ENCODE measurements at places on chromosomes 4 and X.

DNA sequence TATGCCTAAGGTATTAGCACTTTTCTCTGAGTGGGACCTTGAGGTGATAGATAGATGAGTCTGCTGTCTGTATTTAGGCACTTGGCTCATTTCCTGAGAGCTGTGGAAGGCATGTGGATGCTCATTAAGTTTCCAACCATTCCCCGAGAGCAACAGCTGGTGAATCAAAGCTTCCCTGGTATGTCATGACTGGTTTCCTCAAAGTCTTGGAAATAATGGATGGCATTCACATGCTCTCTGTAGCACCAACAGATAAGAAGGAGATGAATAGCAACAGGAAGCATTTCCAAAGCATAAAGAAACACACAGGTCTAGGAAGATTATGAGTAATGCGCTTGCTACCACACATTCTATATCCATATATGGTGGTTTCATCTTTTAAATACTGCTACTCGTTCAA, 118.3 kb upstream of the ETNPPL start:
- no peak for DNase-seq

DNA sequence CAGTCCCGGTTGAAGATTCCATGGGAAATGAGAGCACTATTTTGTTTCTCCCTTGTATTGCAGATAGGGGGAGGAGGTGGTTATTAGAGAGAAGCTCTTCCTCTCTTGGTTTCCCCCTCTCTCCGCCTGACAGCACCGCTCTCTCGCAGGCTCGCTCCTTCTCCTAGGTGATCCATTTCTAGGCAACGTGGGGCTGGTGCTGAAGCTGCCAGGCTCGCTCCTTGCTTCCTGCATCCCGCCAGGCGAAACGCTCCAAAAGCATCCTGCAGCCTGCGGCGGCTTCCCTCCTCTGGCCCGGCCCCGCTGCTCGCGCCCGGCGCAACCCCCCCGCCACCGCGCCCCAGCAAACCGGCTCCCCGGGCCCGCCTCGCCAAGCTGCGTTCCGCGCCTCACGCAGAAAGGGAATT, at the start of gene GRID2:
GRID2 (plus strand) TSS at position 346 of the 407 bp plus-strand sequence.
- no peak for DNase-seq

DNA sequence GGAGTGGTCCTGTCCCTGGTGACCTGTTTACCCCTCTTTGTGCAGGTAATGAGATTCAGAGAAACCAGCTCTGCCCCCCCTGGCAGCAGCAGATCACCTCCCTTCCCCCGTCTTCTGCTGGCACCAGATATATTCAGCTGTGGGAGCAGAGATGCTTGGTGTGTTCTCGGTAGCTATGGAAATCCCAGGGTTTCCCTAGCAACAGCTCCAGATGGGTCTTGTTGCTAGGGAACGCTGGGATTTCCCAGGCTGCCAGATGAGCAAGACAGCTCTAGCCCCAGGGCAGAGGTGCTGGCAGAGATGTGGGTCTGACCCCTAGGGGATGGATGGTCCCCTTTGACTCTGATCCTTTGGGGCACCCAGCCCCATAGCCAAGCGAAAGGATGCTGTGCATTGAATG, 20.2 kb downstream of the CETN2 start:
- DNase-seq: no peak

DNA sequence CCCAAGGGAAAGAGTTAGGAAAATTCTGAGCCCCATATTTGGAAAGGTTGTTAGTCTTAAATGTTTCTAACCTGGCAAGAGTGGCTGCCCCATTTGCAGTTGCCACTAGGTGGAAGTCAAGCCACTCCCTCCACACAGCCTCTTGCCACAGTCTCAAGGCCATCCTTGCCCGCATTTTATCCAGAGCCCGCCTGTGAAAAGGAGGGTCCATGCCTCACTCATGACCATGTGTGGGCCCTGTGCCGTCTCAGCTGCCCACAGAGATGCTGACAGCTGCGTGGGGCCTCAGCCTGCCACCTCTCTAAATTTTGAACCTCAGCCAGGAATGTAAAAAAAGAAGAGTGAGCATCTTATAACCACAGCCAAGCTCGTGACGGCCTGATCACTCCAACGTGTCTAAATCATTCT, 201.5 kb upstream of the FAM241A start:
- DNase-seq: no peak

GRCh38 chr4:36099509-36099908, 144.8 kb downstream of the ARAP2 start:
- DNase-seq: no peak

- no peak for DNase-seq
Observed at GRCh38 chr4:63757929-63758328, 651.3 kb downstream of the TECRL start.

DNA sequence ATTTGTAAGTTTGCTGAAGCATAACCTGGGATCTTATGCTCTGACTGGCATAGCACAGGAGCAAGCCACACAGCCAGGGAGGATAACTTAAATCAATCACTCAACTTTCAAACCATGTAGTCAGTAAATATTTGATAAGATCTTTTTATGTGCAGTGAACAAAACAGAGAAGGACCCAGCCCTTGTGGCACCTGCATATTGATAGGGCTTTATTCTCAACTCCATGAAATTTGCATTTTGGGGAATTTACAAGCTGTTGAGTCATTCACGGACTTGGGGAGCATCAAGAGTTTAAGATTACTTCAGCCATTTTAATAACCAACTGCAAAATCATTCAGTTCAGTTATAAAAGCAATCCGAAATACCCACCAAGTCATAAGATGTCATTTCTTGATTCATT, 122.6 kb downstream of the COMMD8 start:
- no peak for DNase-seq

DNA sequence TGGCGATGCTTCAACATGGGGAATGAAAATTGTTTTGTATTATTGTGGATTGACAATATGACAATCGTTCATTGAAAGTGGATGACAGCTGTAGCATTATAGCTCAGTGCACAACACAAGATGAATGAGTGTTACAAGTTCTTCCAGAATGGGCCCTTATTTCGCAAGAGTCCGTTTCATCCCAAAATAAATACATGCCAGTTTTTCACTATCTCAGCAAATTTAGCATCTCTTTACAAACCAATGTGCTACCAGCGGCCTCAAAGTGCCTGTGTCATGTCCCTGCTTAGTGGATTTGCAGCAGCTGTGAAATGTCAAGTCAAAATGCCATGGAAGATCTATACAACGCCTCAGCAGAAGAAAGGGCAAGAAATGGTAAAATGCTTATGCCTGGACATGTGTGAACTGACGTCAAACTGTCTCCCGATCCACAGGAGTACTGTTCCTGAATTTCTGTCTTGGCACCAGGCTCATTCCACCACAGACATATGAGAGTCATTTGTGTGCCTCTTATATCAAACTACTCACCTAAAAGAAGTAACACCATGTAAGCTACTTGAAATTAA, 109.6 kb downstream of the MAML3 start:
- DNase-seq: no peak

GRCh38 chr4:78863254-78863869, 75.9 kb downstream of the PAQR3 start:
- DNase-seq: no peak

- DNase-seq: no peak
Observed at GRCh38 chr4:38611676-38612075, 52.3 kb upstream of the KLF3 start.

DNA sequence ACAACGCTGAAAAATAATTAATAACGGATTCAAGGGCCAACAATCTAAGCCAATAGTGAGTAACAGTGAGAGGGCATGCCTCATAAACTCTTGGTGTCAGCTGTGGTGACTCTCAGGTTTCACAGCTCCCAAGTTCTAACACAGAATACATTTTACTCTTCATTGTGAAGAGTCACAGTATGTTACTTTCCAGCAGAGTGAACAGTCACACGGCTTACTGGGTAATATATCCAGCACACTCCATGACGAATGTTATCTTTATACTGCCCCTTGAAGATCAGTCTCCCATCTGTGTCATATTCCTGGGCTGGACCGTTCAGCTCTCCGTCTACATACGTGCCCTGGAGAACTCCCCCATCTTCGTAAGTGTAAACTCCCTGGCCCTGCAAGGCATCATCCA, 23.1 kb downstream of the SETD7 start:
- no peak for DNase-seq

GRCh38 chr4:106021737-106022410, 126.6 kb downstream of the NPNT start:
- DNase-seq: no peak

DNA sequence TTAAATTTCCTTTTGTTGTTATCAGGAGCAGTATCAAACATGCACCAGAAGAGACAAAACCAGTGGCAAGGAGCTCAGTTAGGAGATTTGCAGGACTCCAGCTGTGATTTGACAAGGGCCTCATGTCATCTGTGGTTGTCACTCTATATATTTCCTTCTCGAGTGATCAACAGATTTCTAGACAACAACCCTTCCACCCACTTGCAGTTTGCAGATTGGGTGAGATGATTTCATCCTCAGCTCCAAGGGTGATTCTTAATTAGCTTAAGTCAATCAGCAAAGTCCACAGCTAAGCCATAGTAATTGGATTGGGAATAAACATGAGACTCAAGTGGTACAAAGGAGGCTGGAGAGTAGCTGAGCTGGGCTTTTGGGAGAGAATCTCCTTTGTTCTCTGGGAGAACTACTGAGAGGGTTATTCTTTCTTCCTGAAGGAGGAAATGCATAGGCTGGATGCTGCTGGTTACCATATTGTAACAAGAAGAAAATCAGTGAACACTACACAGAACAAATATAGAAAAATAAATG, 192.8 kb downstream of the PPARGC1A start:
- DNase-seq: no peak

- no peak for DNase-seq
Observed at GRCh38 chr4:113823291-113823659, 61.7 kb upstream of the CAMK2D start.
